HFFc6 (cell line): ENCODE measurements at places on chromosomes 7 and 10. TPM values are rescaled to one million over a fixed set of nuclear protein-coding genes. Genes with fewer than 3 reads are reported as not detected.
A peak's percentile ranks its signal among the peaks of the same experiment; 100 is the strongest.

DNA sequence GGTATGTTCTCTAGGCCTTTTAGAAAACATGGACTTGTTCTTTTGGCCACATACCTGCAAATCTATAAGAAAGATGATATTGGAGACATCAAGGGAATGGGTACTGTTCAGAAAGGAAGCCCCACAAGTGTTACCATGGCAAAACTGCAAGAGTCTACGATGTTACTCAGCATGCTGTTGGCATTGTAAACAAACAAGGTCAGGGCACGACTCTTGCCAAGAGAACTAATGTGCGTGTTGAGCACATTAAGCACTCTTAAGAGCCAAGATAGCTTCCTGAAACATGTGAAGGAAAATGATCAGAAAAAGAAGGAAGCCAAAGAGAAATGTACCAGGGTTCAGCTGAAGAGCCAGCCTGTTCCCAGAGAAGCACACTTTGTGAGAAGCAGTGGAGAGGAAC, 37.1 kb downstream of the SDK1 start:
- no peaks in the 10 kb centered on the region for H3K4me1 ChIP-seq
- no peaks in the 10 kb centered on the region; the same call in 1 of the 2 replicates for H3K27me3 ChIP-seq
- H3K27ac ChIP-seq = no peak overlapping the region
- no peak for DNase-seq
- H3K36me3 ChIP-seq = 0 out of 2 replicates have a peak, but pooled peaks cover 4% of the 10 kb centered on the region

- H3K27me3 ChIP-seq = peaks cover 7% of the 10 kb centered on the region
- H3K4me1 ChIP-seq = peaks cover 12% of the 10 kb centered on the region
- no peak for DNase-seq
- H3K36me3 ChIP-seq = no peaks in the 10 kb centered on the region
- H3K27ac ChIP-seq = no peak overlapping the region
- no peak overlapping the region for H3K4me3 ChIP-seq
These were observed 17.1 kb upstream of the EZH2 start for GRCh38 chr7:148901178-148901577.

- no peak overlapping the region for H3K4me3 ChIP-seq
- DNase-seq = no peak
- no peak overlapping the region for H3K27ac ChIP-seq
- H3K4me1 ChIP-seq = no peaks in the 10 kb centered on the region
- H3K36me3 ChIP-seq = no peaks in the 10 kb centered on the region
These were observed 25.2 kb downstream of the ADAP1 start for GRCh38 chr7:929311-929711.

GRCh38 chr7:20238754-20239324, 21.7 kb upstream of the MACC1 start:
- H3K4me1 ChIP-seq = no peaks in the 10 kb centered on the region; the same call in 1 of the 2 replicates
- H3K27me3 ChIP-seq = peaks cover 2% of the 10 kb centered on the region
- no peak overlapping the region for H3K4me3 ChIP-seq
- H3K27ac ChIP-seq = no peak overlapping the region
- no peaks in the 10 kb centered on the region for H3K36me3 ChIP-seq
- DNase-seq = no peak

DNA sequence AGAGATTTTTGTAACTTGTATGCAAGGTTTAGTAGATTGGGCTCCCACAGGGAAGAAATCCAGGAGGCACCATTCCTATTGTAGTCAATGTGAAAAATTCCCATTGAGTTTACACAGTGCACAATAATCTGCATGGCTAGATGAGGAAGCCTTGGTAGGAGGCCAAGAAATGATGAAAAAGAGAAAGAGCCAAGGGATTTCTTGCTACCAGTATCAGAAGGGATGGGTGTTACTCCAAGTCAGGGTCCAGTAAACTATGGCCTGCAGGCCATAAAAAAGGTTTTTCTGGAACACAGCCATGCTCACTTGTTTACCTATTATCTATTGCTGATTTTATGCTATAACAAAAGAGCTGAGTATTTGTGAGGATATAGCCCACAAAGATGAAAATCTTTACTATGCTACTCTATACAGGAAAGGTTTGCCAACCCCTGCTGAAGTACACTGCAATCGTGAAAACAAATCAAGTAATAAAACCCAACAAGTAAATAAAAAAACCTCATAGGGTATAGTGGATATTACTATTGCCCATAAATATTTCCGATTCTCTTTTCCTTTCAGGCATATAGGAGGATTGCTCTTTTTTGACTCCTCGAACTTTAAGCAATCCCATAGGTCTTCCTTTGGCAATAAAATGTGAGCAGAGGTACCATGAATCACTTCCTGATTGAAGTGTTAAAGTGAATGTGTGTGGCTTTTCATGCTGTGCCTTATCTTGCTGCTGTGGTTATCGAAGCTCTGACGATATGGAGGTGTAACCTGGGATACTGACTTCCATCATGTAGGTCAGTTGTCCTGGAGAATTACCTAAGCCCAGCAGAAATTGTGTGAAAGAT, 256.3 kb upstream of the MAGI2 start:
- DNase-seq = peak; percentile 4
- H3K4me3 ChIP-seq = no peak overlapping the region
- no peak overlapping the region for H3K27ac ChIP-seq

DNA sequence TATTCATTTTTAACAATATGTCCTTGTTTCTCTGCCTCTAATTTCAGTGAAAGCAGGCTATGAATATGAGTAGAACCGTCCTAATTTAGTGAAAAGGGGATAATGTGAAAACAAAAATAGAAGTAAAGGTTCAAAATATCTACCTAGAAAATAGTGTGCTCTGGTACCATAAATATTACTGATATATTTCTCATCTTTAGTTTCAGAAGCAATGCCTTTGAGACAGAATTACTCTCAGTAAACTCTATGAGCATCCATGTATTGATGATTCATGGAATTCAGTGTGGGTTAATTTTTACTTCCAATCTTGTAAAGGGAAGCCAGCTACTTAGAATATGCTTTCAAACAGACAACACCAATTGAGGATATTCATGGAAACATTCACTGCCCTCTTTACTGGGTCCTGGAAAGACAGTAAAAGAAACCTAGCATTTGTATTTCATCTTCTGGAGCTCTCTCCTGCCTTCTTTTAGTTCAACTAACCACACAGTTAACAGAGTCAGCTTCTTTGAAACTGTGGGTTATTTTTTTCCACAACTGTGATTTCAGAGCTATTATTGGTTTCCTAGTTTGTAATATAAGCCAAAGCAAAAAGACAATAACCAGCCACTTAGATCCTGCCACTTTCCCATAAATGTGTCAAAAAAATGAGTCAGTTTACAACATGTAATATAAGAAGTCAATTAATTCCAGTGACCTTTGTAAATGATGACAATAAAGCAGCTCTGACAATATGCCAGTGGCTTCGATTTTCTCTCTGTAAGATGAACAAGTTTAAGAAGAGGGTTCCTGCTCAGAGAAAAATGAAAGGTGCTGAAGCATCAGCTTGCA, 1.7 kb downstream of the LRRN3 start:
- peak overlapping the region; percentile 9 for H3K27ac ChIP-seq
- H3K36me3 ChIP-seq = no peaks in the 10 kb centered on the region; the same call in none of the 2 replicates
- H3K4me3 ChIP-seq = peak overlapping the region; percentile 94

DNA sequence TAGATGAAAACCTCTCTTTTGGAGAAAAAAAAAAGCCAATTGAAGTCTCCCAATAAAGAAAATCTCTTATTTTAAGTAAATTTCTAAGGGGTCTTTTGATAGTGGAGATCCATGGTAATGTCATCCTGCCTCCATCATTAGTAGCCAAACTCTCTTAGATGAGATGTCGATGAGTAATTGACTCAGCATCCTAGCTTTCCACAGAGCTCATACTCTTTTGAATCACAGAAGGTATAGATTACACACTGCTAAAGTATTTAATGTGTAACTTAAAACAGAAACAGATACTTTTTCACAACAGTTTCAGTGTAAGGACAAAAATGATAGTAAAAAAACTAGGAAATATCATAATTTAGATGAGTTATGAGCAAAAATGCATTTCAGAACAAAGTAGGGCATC, 19.4 kb downstream of the MAGI2 start:
- peak; percentile 79 for DNase-seq
- H3K4me3 ChIP-seq = peak overlapping the region; percentile 71
- no peaks in the 10 kb centered on the region for H3K27me3 ChIP-seq
- H3K4me1 ChIP-seq = peaks cover 46% of the 10 kb centered on the region
- H3K27ac ChIP-seq = peak overlapping the region; percentile 86

DNA sequence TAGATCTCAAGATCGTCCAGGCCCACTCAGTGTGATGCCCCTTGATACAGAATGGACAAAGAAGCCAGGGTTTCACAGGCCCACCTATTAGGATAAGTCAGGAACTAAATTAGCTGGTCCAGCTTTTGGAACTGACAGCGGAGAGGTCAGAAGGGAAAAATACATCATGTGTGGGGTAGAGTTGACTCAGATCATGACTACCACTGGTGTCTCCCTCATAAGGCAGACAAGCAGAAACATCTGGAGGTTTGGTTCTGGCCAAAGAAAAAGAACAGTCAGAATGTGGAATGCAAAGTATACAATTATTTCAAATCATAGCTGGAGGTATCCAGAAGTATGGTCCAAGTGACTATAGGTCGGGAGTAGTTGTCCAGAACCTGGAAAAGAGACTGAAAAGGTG, 621.1 kb upstream of the CELF2 start:
- no peak for DNase-seq
- no peak overlapping the region for H3K4me3 ChIP-seq
- H3K4me1 ChIP-seq = no peaks in the 10 kb centered on the region
- no peaks in the 10 kb centered on the region for H3K36me3 ChIP-seq
- no peak overlapping the region for H3K27ac ChIP-seq

DNA sequence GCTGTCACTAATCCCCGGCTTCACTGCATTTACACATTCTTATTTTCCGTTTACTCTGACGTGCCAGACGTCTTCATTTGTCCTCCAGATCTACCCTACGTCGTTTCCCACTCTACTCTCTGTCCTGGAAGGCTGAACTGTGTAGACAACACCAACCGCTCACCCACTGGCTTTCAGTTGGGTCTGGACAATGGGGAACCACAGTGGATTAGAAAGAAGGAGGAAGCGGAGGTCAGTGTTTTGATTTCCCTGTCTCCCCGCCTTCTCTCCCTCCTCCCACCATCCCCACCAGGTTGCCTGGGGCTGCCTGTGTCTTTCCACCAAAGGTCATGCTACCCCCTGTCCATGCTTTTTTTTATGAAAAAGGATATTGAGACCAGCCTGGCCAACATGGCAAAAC, 14.0 kb upstream of the CTBP2 start:
- DNase-seq = no peak
- H3K27ac ChIP-seq = no peak overlapping the region

DNA sequence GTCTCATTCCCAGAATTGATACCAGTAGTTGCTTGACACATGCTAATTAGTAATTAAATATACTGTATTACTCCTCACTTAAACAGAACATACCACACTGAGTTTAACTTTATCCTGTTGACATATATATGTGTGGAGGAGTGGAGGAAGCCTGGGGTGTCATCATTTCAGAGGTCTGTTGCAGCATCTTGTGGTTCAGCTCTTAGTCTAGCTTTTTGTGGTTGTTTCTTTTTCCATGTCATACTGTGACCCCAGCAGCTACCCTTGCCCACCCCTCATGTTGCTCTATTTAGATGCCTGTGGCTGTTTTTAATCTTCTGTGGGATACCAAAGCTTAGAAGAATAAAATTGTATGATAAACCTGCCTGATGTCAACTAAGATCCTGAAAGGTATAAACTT, 875.4 kb downstream of the LRMDA start:
- peaks cover 7% of the 10 kb centered on the region for H3K36me3 ChIP-seq
- no peak for DNase-seq
- H3K4me3 ChIP-seq = no peak overlapping the region
- H3K27me3 ChIP-seq = peaks cover 2% of the 10 kb centered on the region; the same call in 1 of the 2 replicates

GRCh38 chr7:154774303-154774969, 228.5 kb downstream of the PAXIP1 start:
- H3K27ac ChIP-seq = no peak overlapping the region
- peaks cover 7% of the 10 kb centered on the region; the same call in 1 of the 2 replicates for H3K36me3 ChIP-seq
- H3K27me3 ChIP-seq = peaks cover 3% of the 10 kb centered on the region
- DNase-seq = no peak

- H3K27ac ChIP-seq = no peak overlapping the region
- H3K4me3 ChIP-seq = no peak overlapping the region
- H3K27me3 ChIP-seq = peaks cover 17% of the 10 kb centered on the region
- H3K4me1 ChIP-seq = no peaks in the 10 kb centered on the region
- DNase-seq = no peak
These were observed 7.8 kb upstream of the EIF4EBP2 start for GRCh38 chr10:70396140-70396539.

DNA sequence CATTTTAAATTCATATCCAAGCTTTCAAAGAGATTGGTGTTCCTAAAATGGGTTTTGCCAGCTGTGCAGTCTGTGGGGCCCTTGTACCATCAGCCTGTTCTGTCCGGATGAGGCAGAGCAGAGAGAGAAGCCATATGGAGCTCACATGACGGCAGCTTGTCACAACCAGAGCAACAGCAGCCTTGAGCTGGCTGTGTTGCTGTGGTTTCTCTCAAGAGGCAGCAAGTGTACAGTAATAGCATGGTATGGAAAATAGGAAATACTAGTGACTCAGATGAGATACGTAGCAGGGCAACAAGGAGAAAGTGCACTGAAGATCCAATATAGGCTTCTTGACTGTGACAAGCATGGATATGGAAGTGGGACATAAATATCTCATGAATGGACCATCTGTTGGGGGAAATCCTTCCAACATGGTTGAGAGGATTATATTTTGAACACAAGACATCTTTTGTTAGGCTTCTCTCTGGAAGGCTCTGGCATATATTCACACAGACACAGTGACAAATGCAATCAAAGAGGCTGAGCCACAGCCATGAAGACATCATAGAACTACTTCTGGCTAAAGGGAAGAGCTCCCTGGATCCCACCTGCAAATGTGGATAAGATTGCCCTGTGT, 251.0 kb upstream of the TAC1 start:
- H3K4me1 ChIP-seq = no peaks in the 10 kb centered on the region
- DNase-seq = no peak
- H3K36me3 ChIP-seq = no peaks in the 10 kb centered on the region
- no peaks in the 10 kb centered on the region for H3K27me3 ChIP-seq

- H3K4me1 ChIP-seq = peaks cover 9% of the 10 kb centered on the region
- no peaks in the 10 kb centered on the region; the same call in 1 of the 2 replicates for H3K27me3 ChIP-seq
- peaks cover 7% of the 10 kb centered on the region; the same call in 1 of the 2 replicates for H3K36me3 ChIP-seq
- H3K27ac ChIP-seq = no peak overlapping the region
- H3K4me3 ChIP-seq = no peak overlapping the region
- no peak for DNase-seq
These were observed 610.0 kb downstream of the KCNMA1 start for GRCh38 chr10:77027576-77027975.

DNA sequence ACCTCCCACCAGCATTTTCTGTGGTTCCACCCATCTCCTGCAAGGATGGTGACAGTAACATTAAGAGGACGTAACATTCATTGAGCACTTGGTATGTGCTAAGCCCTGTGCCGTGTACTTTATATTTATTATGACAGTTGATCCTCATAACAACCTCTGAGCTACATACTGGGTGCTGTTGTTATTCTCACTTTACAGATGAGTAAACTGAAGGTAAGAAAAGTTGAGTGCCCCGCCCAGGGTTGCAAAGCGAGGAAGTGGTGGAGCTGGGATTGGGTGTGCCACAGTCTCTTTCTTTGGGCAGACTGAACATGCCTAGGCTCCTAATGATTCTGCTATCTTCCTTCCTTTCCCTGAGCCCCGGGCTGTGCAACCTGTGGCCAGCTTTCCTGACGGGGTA, 107.4 kb downstream of the SH3PXD2A start:
- peaks cover 1% of the 10 kb centered on the region; the same call in 1 of the 2 replicates for H3K27me3 ChIP-seq
- H3K36me3 ChIP-seq = no peaks in the 10 kb centered on the region
- peaks cover 27% of the 10 kb centered on the region for H3K4me1 ChIP-seq
- no peak overlapping the region for H3K4me3 ChIP-seq
- no peak overlapping the region for H3K27ac ChIP-seq
- no peak for DNase-seq

The ZNF425 gene
- 1.9 to 3.2 TPM (median 2.9 TPM) in 3 replicates for total RNA-seq

The ZPBP gene
- total RNA-seq = not detected in 3 replicates

The C10orf53 gene
- not detected in 2 replicates for total RNA-seq

The TLX1 gene
- not detected in 3 replicates for total RNA-seq
